Caco-2 (cell line): ENCODE measurements at places on chromosomes 11 and 22.

DNA sequence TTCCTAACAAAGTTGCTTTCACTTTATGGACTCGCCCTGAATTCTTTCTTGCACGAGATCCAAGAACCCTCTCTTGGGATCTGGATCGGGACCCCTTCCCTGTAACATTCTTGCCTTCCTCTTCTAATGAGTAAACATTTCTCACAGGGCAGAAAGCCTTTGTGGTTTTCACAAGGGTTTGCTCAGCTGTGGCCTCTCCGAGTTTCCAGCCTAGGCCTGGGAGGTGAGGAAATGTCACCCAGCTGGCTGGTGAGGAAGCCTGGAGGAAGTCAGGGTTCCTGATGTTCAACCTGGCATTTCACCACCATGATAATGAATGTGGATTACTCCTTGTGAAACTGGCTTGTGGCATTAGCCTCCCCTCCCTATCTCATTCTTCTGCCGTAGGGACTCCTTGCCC is 224.9 kb downstream of the DSCAML1 start:
- DNase-seq: peak; percentile 26

- DNase-seq: no peak
Observed at GRCh38 chr11:7488681-7489080, 3.4 kb downstream of the OLFML1 start.

DNA sequence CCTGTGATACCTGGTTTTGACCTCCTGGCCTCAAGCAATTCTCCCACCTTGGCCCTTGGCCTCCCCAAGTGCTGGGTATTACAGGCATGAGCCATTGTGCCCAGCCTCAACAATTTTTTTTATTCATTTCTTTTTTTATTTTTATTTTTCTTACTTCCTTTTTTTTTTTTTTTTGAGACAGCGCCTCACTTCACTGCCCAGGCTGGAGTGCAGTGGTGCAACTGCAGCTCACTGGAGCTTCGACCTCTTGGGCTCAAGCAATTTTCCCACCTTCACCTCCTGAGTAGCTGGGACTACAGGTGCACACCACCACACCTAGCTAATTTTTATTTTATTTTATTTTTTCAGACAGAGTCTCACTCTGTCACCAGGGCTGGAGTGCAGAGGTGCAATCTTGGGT is 25.5 kb upstream of the CECR2 start:
- no peak for DNase-seq

GRCh38 chr11:65416841-65417701 is 5.5 kb upstream of the NEAT1 start:
- no peak for DNase-seq

DNA sequence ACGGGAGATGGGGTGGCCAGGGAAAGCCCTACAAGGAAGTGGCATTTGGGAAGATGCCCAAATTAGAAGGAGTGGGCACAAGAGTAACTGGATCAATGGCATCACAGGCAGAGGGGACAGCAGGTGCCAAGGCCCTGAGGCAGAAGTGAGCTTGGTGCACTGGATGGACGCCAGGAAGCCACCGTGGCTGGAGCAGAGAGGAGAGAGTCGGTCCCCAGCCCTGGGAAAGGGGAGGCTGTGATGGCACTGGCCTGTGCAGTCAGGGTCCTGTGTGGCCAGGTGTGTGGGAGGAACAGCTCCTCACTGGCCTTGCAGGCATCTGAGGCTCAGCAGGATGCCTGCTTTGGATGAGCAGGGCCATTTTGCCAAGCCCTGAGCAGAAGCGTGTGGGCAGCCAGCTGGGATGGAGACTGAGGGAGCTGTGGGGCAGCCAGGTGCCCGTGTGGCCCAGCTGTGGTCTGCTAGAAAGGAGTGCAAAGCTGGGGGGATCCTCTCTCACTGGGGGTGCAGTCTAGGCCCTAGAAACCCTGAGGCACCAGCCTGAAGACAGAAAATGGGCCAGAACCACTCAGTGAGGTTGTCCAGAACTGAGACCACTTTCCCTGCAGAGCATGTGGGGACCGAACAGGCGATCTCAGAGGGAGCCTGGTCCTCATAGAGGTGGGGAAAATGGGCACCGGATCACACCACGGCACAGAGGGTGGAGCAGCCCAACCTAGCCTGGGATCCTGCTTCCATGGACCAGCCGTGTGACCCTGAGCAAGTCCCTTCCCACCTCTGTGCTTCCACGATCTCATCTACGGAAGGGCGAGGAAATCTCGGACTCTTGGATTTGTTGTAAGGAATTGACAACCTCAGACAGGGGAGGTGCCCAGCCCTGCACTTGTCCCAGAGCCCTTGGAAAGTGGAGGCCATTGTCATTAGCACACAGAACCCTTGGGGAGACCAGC is 78.6 kb upstream of the RTL6 start:
- DNase-seq: no peak

GRCh38 chr22:46364341-46365165 is 29.0 kb downstream of the TRMU start:
- no peak for DNase-seq

DNA sequence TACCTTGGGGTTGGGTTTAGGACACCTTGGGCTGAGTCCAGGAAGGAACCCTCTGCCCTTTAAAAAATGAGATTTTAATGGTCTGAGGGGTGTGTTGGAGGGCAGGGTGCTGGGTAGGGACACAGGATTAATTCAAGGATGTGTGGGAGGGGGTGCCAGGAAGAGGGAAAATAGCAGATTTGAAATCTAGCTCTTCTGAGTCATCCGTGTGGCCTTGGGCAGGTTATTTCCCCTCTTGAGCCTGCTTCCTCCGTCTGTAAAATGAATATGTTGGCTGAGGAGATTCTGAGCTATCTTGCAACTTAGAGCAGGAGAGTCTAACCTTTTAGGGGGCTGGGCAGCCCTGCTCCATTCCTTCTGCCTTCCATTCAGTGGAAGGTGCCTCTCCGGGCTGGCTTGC is 3.0 kb downstream of the TSPAN18 start:
- DNase-seq: no peak

DNA sequence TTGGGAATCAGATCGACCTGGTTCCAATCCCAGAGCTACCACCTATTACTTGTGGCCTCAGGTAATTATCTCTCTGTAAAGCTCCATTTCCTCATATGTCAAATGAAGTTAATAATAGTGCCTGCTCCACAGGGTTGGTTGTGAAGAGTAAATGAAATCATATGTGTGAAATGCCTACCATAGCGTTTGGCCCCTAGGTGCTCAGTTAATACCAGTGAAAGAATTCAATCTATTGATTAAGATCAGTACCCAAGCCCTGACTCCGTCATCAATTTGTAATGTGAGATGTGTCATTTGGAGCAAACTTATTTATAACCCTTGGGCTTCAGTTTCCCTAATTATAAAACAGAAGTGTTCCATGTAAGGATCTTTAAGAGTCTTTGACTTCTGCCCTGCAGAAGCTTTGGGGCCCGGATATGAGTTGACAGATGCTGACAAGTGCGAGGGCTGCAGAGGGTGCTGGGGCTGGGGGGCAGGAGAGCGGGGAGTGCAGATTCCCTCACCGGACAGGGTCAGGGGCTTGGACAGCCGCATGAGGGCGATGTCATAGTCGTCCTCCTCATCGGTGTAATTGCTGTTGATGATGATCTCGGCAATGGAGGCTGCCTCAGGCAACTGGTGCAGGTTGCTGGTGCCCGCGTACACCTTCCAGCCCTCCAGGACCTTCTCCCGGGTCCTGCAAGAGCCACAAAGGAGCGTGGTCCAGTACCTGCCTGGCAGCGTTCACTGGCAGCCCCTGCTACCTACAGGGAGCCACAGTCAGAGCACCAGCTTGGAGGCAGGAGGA is 20.9 kb downstream of the TMPRSS13 start:
- DNase-seq: no peak
